ENCODE measurements at places on chromosomes 16 and 17.

DNA sequence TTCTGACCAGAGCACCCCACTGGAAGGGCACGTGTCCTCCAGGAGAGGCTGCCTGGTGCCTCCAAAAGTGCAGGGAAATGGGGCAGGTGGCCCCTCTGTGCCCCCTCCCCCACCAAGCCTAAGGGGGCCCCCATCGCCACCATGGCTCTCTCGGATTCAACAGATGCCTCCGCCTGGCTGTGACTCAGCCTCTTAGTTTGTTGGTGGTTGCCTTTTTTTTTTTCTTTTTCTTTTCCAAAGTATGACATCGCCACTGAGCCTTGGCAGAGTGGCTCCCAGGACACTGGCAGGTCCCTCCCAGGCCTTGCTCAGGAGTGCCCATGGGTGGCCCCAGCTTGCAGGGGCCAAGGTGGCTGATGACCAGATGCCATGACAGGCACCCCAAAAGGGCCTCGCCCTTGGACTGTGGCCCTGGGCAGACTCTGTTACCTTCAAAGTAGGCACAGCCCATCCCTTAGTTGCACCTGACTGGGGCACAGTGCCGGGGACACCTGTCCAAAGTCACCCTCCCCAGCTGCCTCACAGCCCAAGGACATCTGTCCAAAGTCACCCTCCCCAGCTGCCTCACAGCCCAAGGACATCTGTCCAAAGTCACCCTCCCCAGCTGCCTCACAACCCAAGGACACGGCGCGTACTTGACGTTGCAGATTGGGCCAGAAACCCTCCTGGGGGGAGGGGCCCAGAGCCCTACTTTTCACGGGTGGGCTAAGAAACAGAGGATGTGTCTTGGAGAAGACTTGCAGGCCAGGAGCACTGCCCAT, 29.6 kb downstream of the NPTX1 start:
- no peak for DNase-seq

- DNase-seq, result no peak
Measured at GRCh38 chr16:54816471-54816870, 114.2 kb upstream of the IRX5 start.

DNA sequence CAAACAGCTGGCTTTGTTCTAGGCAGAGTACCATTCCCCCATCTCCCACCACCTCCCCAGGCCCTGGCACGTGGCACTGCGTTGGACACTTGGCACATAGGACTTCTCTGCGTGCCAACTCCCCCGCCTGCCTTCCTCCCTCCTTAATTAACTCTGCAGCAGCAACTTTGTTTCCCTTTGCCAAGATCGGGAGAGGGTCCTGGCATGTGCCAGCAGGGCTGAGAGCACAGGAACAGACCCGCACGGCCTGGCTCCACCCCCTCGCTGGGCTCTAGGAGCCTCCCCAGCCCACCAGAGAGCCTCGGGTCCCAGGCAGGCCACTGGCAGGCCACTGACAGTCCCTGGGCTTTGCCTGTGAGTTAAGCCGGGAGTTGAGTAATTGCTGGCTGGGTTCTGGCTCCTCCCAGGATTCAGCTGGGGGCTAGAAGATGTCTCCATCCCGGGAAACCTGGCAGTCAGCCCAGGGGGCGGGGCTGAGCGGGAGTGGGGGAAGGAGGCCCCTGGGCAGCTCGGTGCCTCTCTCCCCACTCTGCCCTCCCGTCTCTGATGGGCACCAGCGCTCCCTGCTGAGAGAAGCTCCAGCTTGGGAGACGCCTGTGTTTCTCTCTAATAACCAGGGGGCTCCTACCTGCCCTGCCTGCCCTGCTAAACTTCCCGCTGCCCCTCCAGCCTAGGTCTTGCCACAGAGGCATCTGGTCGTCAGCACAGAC, 224.0 kb upstream of the TNRC6C start:
- DNase-seq, result no peak

GRCh38 chr17:4934173-4934979, 2.3 kb downstream of the GP1BA start:
- no peak for DNase-seq

- DNase-seq, result no peak
Measured at GRCh38 chr17:61846761-61847375, 16.5 kb downstream of the BRIP1 start.

- DNase-seq, result no peak
Measured at GRCh38 chr17:37065486-37066321, 117.0 kb downstream of the AATF start.

- DNase-seq, result no peak
Measured at GRCh38 chr16:1794908-1795666, 1.6 kb upstream of the IGFALS start.

- no peak for DNase-seq
Measured at GRCh38 chr16:51337662-51338061, 186.6 kb upstream of the SALL1 start.

GRCh38 chr16:71570144-71570543, 6.7 kb downstream of the TAT start:
- DNase-seq, result no peak

DNA sequence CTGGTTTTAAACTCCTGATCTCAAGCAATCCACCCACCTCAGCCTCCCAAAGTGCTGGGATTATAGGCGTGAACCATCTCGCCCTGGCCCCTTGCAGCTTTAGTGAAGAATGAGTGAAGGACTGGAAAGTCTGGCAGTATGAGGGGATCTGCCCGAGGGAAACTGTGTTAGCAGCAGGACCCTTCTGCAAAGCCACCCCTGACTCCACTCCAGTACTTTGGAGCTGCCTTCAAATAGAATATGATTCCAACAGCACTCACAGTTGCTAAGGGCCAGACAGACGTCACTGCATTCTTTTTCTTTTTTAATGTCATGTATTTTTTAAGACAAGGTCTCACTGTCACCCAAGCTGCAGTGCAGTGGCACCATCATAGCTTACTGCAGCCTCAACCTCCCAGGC, 52.3 kb downstream of the KPNA2 start:
- no peak for DNase-seq

DNA sequence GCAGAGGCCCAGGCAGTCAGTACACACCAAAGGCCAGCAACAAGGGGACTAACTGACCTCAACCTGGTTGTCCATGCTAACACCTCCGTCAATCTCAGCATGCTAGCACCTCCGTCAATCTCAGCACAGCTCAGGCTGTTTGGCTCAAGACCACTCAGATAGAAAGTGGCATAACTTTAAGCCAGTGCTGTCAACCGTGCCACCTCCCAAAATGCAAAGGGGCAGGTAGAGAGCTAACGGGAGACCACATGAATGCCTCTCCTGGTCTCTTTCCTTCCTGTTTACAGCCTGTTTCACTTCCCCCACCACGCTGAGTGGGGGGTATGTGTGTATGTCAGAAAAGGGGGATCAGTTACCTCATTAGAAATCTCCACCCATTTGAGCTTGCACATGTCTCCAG, 3.3 kb downstream of the UBTF start:
- DNase-seq, result no peak

- no peak for DNase-seq
Measured at GRCh38 chr16:2512735-2513404, 882 bp upstream of the ATP6V0C start.

DNA sequence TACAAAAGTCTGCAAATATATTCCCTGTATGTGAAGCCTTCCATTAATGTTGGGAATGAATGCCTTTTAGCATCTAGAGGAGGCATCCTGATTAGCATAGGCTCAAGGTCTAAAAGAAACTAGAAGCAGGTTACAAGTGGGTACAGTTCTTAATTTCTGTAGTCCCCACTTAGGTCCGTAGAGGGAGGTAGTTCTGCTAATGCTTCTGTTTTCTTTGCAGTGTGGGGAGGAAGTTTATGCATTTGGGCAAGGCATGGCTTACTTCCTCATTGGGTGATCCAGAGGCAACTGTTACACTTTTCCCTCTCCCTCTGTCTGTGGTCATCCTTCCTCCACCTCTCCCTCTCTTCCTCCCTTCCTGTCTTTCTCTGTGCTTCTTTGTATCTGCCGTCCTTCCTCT, 108.4 kb upstream of the ZKSCAN2 start:
- no peak for DNase-seq

- DNase-seq, result no peak
Measured at GRCh38 chr16:15777533-15778203, 79.2 kb downstream of the MYH11 start.

DNA sequence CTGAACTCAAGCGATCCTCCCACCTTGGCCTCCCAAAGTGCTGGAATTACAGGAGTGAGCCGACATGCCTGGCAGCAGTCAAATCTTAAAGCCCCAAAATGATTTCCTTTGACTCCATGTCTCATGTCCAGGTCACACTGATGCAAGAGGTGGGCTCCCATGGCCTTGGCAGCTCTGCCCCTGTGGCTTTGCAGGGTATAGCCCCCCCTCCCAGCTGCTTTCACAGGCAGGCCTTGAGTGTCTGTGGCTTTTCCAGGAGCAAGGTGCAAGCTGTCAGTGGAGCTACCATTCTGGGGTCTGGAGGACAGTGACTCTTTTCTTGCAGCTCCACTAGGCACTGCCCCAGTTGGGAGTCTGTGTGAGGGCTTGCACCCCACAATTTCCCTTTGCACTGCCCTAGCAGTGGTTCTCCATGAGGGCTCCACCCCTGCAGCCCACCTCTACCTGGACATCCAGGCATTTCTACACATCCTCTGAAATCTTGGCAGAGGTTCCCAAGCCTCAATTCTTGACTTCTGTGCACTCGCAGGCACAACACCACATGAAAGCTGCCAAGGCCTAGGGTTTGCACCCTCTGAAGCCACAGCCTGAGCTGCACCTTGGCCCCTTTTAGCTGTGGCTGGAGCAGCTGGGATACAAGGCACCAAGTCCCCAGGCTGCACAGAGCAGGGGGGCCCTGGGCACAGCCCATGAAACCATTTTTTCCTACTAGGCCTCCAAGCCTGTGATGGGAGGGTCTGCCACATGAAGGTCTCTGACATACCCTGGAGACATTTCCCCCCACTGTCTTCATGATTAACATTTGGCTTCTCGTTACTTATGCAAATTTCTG, 79.3 kb upstream of the ARL4D start:
- no peak for DNase-seq

- no peak for DNase-seq
Measured at GRCh38 chr17:43416998-43417890, 18.5 kb downstream of the ARL4D start.

DNA sequence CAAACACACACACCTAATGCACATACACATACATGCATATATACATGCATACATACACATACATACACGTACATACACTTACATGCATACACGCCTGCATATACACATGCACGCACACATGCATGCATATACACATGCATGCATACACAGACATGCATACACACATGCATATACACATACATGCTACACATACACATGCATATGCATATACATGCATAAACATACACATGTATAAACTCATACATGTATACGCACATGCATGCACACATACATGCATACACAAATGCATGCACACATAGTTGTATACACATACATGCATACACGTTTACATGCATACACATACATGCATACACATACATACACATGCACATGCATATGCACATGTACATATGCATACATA, 23.6 kb upstream of the RMI2 start:
- DNase-seq, result no peak

DNA sequence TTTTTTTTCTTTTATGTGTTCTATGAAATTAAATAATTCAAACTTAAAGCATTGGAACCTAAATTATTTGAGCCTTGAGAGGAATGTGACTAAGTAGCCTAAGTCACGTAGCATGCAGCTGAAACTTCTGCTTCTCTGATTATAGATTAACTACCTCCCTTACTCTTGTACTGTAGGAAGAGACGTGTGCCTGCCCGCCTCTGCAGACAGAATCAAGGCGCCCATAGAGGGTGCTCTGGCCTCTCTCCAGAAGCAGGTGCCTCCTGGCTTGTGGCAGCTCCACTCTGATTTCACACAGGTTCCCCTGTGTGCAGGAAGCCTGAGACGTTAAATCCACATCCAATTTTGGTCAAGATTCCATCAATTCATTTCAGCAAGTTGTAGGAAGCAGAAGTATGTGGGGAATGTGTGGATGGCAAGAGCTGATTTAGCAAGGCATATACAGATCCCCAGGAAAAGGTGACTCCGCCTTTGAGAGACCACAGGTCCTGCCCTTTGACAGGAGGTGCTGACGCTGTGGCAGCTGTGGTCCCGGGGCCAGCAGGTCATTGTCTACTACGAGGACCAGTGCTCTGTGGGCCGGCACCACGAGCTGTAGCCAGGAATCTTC, 1418.8 kb downstream of the CDH11 start:
- no peak for DNase-seq

GRCh38 chr16:79821911-79822310, 221.4 kb upstream of the MAF start:
- DNase-seq, result no peak

GRCh38 chr16:83952940-83953795, at the start of gene OSGIN1:
OSGIN1 (plus strand) TSS chr16:83953240; CDS start chr16:83957672, 4,432 bp downstream.
- peak; percentile 49 for DNase-seq

Measured in HS-5 (cell line).